Mesothelial cell of epicardium (in vitro differentiated cells): ENCODE measurements at places on chromosomes 2 and 18. TPM values are rescaled to one million over a fixed set of nuclear protein-coding genes. Genes with fewer than 3 reads are reported as not detected.

Gene CFAP221
- total RNA-seq = 3.5 to 4.6 TPM (median 4.5 TPM) in 3 replicates

Gene DLX1
- 5.1 to 5.9 TPM (median 5.1 TPM) in 3 replicates for total RNA-seq

Gene SLC5A7
- 0.11 TPM in 1 of 3 replicates, not detected in the others for total RNA-seq

DNA sequence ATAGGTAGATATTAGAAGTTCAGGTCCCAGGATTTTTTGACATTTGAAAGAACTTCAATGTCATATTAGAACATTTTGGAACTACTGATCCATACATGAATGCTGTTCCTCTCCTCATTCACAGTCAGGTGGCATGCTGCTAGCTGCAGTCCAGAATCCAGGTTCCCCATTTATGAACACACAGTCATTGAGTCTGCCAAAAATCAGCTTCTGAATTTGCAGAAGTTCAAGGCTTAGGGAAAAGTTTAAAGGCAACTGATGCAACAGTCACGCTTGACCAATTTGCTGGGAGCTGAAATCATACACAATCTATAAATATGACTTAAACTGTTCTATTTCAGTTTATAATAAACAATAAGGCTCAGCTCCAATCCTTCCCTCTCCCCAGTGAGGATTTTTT lies 17.3 kb upstream of the TTR start:
- no peak for DNase-seq
- H3K27me3 ChIP-seq = no peaks in the 10 kb centered on the region
- no peaks in the 10 kb centered on the region for H3K4me1 ChIP-seq
- H3K27ac ChIP-seq = no peak overlapping the region
- H3K4me3 ChIP-seq = no peak overlapping the region

Gene CRYBA2
- total RNA-seq = not detected in 3 replicates

- H3K36me3 ChIP-seq = peaks cover 11% of the 10 kb centered on the region
- peak overlapping the region; percentile 41 for H3K27ac ChIP-seq
Measured at GRCh38 chr2:70161069-70161534, 29.7 kb downstream of the C2orf42 start.

Gene MPP4
- total RNA-seq = 0.18 to 0.27 TPM (median 0.27 TPM) in 3 replicates

GRCh38 chr18:26089293-26090129 lies 902 bp downstream of the SS18 start:
- no peak for DNase-seq
- H3K4me1 ChIP-seq = peaks cover 29% of the 10 kb centered on the region
- H3K36me3 ChIP-seq = peaks cover 6% of the 10 kb centered on the region
- peak overlapping the region; percentile 91 for H3K27ac ChIP-seq
- H3K27me3 ChIP-seq = no peaks in the 10 kb centered on the region

DNA sequence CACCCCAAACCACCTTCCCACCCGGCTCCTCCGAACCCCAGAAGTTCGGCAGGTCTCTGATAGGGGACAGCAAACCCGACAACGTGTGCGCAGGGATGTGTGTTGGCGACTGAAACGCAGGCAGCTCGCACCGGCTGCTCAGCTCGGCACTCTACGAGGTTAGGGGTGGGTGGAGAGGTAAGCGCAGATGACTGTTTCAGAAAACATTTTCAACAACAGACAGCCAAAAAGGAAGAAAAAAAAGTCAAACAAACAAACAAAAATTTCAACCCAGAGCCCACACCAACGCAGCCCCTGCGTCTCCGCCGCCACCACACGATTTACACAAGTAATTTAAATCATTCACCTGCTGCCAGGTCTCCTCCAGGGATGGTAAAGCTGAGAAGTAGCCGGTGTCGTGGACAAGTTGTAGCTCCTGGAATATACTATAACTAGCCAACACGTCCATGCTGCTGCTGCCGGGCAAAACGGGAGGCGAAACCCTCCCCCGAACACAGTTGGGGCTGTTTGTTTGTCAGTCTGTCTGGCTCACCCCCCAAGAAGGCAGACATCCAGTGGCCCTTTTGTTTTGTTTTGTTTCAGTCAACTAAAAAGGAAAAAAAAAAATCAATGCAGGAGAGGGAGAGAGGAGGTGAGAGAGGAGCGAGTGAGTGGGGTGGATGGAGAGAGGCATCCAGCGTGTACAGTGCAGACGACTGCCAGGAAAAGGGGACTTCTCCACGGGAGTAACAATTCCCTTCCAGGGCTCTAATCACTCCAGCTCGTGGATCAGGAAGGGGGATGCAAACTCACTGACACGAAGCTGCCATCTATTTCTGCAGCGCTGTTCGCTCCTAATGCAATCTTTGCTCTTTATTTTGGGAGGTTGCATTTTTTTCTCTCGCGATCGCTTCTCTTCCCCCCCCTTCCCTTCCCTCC lies at the start of gene KLF7:
TSS of gene KLF7 (minus strand) at position 828 of the 918 bp plus-strand sequence. CDS start at position 448, 380 bp downstream.
- no peaks in the 10 kb centered on the region for H3K27me3 ChIP-seq
- peaks cover 56% of the 10 kb centered on the region for H3K4me1 ChIP-seq
- H3K4me3 ChIP-seq = peak within 1 kb of the TSS; percentile 82
- DNase-seq = peak; percentile 51

Gene TLX2
- total RNA-seq = 0.18 TPM in 1 of 3 replicates, not detected in the others

Gene IL1RN
- total RNA-seq = not detected in 3 replicates

DNA sequence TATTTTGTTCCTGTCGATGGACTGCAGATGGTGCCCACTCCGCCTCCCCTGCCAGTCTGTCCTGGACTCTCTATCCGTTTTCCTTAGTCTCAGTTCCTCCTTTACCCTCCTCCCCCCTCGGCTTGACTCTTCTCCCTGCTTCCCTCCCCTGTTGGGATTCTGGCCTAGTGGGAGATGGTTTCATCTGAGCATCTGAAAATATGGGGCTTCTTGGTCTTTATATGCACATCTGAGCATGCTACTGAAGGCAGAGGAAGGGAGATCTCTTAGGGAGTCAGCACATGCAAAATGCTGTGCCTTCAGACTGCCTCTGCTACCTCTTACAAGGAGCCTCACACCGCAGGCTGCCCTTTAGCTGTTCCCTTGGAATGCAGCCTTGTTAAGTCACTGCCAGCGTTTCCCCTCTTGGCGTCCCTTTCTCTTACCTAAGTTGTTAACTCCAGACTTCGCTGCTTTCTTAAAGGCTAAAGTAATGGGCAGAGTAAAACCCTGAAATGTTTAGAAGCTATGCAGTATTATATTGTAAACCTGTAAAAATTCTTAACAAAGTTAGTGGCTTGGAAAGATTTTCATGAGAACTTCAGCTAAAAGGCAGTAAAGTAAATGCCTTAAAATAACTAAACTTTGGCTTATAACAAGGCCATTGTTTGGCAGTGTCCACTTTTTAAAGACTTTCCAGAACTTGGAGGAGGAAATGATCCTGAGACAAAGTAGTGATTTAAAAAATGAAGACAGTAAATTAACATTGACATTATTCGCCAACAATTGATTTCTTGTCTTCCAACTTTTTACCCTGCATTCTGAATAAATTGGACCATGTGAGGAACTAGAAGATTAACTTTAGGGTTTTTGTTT lies 49.8 kb downstream of the LDLRAD4 start:
- peaks cover 57% of the 10 kb centered on the region for H3K4me1 ChIP-seq
- H3K27ac ChIP-seq = peak overlapping the region; percentile 94
- no peak for DNase-seq

Gene RTKN
- 85.0 to 88.9 TPM (median 86.4 TPM) in 3 replicates for total RNA-seq

GRCh38 chr2:134468776-134469175 lies 214.9 kb downstream of the MGAT5 start:
- no peaks in the 10 kb centered on the region for H3K36me3 ChIP-seq
- H3K27ac ChIP-seq = no peak overlapping the region
- DNase-seq = no peak
- no peaks in the 10 kb centered on the region for H3K27me3 ChIP-seq

Gene TEX44
- not detected in 3 replicates for total RNA-seq

Gene UGT1A3
- total RNA-seq = not detected in 3 replicates

DNA sequence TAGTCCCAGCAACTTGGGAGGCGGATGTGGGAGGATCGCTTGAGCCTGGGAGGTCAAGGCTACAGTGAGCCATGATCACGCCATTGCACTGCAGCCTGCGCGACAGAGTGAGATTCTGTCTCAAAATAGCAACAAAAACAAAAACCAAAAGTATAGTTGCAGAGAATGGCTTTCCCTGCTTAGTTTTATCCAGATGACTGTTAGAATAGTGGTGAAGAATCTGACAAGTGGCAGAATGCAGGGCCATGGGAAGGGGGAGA lies 53.8 kb downstream of the NEDD4L start:
- peaks cover 1% of the 10 kb centered on the region for H3K36me3 ChIP-seq
- peak overlapping the region; percentile 82 for H3K27ac ChIP-seq
- DNase-seq = no peak
- H3K4me1 ChIP-seq = peaks cover 74% of the 10 kb centered on the region
- no peaks in the 10 kb centered on the region for H3K27me3 ChIP-seq

Gene CDH2
- total RNA-seq = 44.9 to 46.6 TPM (median 45.0 TPM) in 3 replicates

GRCh38 chr18:40258311-40258710 lies 1696.7 kb upstream of the PIK3C3 start:
- no peaks in the 10 kb centered on the region for H3K27me3 ChIP-seq
- DNase-seq = no peak
- no peak overlapping the region for H3K4me3 ChIP-seq
- H3K36me3 ChIP-seq = no peaks in the 10 kb centered on the region
- H3K27ac ChIP-seq = peak overlapping the region; percentile 75

Gene AOX1
- total RNA-seq = 1.6 to 2.4 TPM (median 2.2 TPM) in 3 replicates

- no peak overlapping the region for H3K4me3 ChIP-seq
- H3K27me3 ChIP-seq = no peaks in the 10 kb centered on the region
- peaks cover 57% of the 10 kb centered on the region for H3K36me3 ChIP-seq
Measured at GRCh38 chr2:102801858-102802699, 40.2 kb downstream of the TMEM182 start.

DNA sequence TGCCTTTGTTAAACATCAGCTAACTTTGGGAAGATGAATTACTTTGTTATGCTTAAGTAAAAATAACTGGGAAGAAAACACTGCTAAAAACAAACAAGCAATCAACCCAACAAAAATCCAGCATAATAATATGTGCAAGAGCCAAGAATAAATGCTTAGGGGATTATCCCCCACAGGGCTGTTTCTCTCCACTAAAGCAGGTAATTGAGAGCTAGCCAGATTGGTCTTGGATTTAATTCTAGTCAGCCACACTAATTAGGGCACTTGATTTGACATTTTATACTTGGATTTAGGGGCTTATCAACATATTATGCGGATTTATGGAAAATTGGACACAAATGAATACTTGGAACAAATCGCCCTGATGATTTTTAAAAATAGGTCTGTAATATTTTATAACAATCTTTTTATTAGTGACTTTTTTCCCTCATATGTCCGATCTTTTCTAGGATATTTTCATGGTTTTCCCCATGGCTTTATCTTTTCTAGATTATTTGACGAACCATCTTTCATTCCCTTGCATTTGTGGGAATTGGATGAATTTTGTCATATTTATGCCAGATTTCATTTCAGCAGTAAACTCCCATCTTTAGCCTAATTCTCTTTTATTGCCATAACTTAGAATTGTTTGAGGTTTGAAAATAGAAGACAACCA lies 199.1 kb upstream of the NXPH2 start:
- H3K4me3 ChIP-seq = no peak overlapping the region
- H3K4me1 ChIP-seq = no peaks in the 10 kb centered on the region
- DNase-seq = no peak
- no peaks in the 10 kb centered on the region for H3K27me3 ChIP-seq

Gene RGPD3
- total RNA-seq = 0.09 to 0.18 TPM (median 0.18 TPM) in 3 replicates

Gene AAMP
- 66.6 to 67.2 TPM (median 67.1 TPM) in 3 replicates for total RNA-seq

GRCh38 chr2:203340791-203341487 lies 12.7 kb downstream of the ABI2 start:
- peaks cover 19% of the 10 kb centered on the region for H3K4me1 ChIP-seq
- peaks cover 31% of the 10 kb centered on the region for H3K36me3 ChIP-seq
- H3K27me3 ChIP-seq = no peaks in the 10 kb centered on the region
- H3K4me3 ChIP-seq = no peak overlapping the region

Gene RBM44
- total RNA-seq = 0.60 to 0.72 TPM (median 0.69 TPM) in 3 replicates

- H3K36me3 ChIP-seq = no peaks in the 10 kb centered on the region
- peaks cover 66% of the 10 kb centered on the region for H3K4me1 ChIP-seq
- no peak for DNase-seq
- no peak overlapping the region for H3K4me3 ChIP-seq
- H3K27ac ChIP-seq = peak overlapping the region; percentile 65
Measured at GRCh38 chr2:237726401-237726830, 72.2 kb upstream of the RBM44 start.

- H3K27ac ChIP-seq = no peak overlapping the region
- no peak for DNase-seq
- no peaks in the 10 kb centered on the region for H3K36me3 ChIP-seq
- H3K4me1 ChIP-seq = peaks cover 11% of the 10 kb centered on the region
- no peaks in the 10 kb centered on the region for H3K27me3 ChIP-seq
Measured at GRCh38 chr2:22497789-22498188, 887.2 kb upstream of the KLHL29 start.

Gene MGAT4A
- total RNA-seq = 15.0 to 16.7 TPM (median 16.7 TPM) in 3 replicates

DNA sequence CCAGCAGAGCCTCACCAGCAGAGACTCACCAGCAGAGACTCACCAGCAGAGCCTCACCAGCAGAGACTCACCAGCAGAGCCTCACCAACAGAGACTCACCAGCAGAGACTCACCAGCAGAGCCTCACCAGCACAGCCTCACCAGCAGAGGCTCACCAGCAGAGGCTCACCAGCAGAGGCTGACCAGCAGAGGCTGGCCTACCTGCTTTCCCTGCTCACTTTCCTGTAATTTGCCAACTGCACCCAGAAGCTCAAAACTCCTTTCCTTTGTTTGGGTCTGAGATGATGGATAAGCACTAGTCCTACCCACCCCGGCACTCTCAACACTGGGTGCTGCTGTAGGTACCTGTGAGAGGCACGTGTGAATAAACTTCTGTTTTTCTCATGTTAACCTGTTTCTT lies 36.4 kb upstream of the PXDN start:
- H3K27me3 ChIP-seq = peaks cover 4% of the 10 kb centered on the region
- H3K27ac ChIP-seq = no peak overlapping the region
- no peak for DNase-seq

DNA sequence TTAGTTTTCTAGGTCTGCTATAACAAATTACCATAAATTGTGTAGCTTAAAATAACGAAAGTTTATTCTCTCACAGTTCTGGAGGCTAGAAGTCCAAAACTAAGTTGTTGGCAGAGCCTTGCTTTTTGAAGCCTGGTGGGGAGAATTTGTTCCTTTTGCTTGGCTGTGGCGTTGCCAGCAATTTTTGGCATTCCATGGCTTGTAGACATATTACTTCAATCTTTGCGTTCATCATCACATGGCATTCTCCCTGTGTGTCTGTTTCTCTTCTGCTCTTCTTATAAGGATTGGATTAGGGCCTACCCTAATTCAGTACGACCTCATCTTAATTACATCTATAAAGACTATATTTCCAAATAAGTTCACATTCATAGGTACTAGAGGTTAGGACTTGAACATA lies 217.7 kb downstream of the MBD5 start:
- H3K4me3 ChIP-seq = no peak overlapping the region
- DNase-seq = no peak
- H3K36me3 ChIP-seq = peaks cover 57% of the 10 kb centered on the region
- peaks cover 6% of the 10 kb centered on the region for H3K4me1 ChIP-seq
- no peak overlapping the region for H3K27ac ChIP-seq

- H3K4me1 ChIP-seq = no peaks in the 10 kb centered on the region
- DNase-seq = no peak
- no peak overlapping the region for H3K4me3 ChIP-seq
- peaks cover 4% of the 10 kb centered on the region for H3K36me3 ChIP-seq
- H3K27ac ChIP-seq = no peak overlapping the region
Measured at GRCh38 chr18:9782073-9782857, 74.2 kb downstream of the RAB31 start.

Gene SLC4A5
- 7.5 to 9.3 TPM (median 9.2 TPM) in 3 replicates for total RNA-seq

- no peak for DNase-seq
- no peak overlapping the region for H3K27ac ChIP-seq
- peaks cover 5% of the 10 kb centered on the region for H3K27me3 ChIP-seq
Measured at GRCh38 chr2:187148059-187148714, 299.2 kb upstream of the ZSWIM2 start.
